ENCODE measurements at places on chromosomes 5 and 9. TPM values are rescaled to one million over a fixed set of nuclear protein-coding genes. Genes with fewer than 3 reads are reported as not detected.

The SH3TC2 gene
- total RNA-seq, result 6.0 TPM

The STXBP1 gene
- 10.9 TPM for total RNA-seq

The LHX3 gene
- not detected for total RNA-seq

The ABCA1 gene
- total RNA-seq, result 98.7 TPM

The SPINK6 gene
- not detected for total RNA-seq

The PCDHB13 gene
- under 0.01 TPM for total RNA-seq

The SYNPO gene
- 1.4 TPM for total RNA-seq

The NDUFS4 gene
- total RNA-seq, result 94.2 TPM

The PCDHA13 gene
- 2.6 TPM for total RNA-seq

The GARIN3 gene
- not detected for total RNA-seq

The TYRP1 gene
- not detected for total RNA-seq

The STKLD1 gene
- total RNA-seq, result 0.07 TPM

The LCN2 gene
- 49.6 TPM for total RNA-seq

The ERP44 gene
- total RNA-seq, result 19.2 TPM

The FOXD4L4 gene
- 0.34 TPM for total RNA-seq

The MSMP gene
- total RNA-seq, result not detected

The VCAN gene
- total RNA-seq, result 205 TPM

The SPACA9 gene
- 2.8 TPM for total RNA-seq

The TMC1 gene
- 0.71 TPM for total RNA-seq

The CFAP90 gene
- not detected for total RNA-seq

The LCN10 gene
- not detected for total RNA-seq

The ALDH1A1 gene
- 32.2 TPM for total RNA-seq

The ZBTB6 gene
- total RNA-seq, result 16.1 TPM

The SHC3 gene
- total RNA-seq, result under 0.01 TPM

The OXCT1 gene
- 34.9 TPM for total RNA-seq

The SGCD gene
- total RNA-seq, result not detected

The CDO1 gene
- not detected for total RNA-seq

The CYSRT1 gene
- total RNA-seq, result 1.6 TPM

The RANBP17 gene
- 5.5 TPM for total RNA-seq

The PGM5 gene
- total RNA-seq, result not detected

The ACOT12 gene
- not detected for total RNA-seq

The ANGPTL2 gene
- total RNA-seq, result under 0.01 TPM

The SLC9A3 gene
- 1.0 TPM for total RNA-seq

The PCDHA3 gene
- total RNA-seq, result 0.57 TPM

The AGTPBP1 gene
- total RNA-seq, result 35.9 TPM

All from nasal cavity respiratory epithelium epithelial cell of viscerocranial mucosa (primary cell).